ENCODE measurements at places on chromosomes 12 and 14.
A peak's percentile ranks its signal among the peaks of the same experiment; 100 is the strongest.

DNA sequence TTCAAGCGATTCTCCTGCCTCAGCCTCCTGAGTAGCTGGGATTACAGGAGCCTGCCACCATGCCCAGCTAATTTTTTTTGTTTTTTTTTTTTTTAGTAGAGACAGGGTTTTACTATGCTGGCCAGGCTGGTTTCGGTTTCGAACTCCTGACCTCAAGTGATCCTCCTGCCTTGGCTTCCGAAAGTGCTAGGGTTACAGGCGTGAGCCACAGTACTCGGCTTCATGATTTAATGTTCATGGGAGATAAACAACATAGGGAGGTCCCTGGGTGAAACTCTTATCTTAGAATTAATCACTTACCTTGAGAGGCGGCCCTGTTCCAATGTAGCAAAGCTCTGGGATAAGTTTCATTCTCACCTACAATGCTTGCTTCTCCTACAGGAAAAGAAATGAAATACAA, 48.3 kb downstream of the SEL1L start:
- no peak for DNase-seq

DNA sequence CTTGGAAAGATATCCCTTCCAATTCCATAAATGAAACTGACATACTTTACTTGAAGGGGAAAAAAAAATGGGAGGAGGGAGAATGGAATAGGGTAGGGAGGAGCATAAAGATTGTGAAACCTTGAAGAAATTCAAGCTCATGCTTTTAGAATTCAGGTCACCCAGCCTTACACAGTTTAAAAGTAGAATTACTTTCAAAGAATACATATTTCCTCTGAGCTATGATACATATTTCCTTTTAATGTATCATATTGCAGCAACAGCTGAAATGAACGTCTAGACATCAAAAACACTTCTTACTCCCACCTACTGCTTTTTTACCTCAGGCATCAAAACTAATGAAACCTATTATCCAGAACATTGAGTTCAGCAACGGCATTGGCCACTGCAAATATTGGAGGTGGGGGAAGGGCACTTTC, 156.0 kb downstream of the MED13L start:
- DNase-seq, result no peak

GRCh38 chr14:59890676-59891075, 20.1 kb upstream of the RTN1 start:
- DNase-seq, result no peak

DNA sequence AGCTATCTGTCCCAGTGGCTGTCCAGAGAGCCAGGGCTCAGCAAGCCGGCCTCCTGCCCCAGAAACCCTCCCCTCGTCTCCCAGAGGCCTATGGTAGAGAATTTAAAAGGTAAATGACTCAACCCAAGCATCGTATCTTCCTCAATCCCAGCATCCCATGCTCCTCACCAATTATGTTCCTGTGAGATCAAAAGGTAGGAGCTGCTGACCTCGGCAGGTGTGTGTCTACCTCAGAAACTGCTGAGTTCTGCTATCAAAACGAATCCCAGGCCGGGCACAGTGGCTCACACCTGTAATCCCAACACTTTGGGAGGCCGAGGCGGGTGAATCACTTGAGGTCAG, 49.3 kb downstream of the FOXN3 start:
- DNase-seq, result no peak

GRCh38 chr14:69152181-69152901, 578 bp downstream of the DCAF5 start:
- peak; percentile 70 for DNase-seq

DNA sequence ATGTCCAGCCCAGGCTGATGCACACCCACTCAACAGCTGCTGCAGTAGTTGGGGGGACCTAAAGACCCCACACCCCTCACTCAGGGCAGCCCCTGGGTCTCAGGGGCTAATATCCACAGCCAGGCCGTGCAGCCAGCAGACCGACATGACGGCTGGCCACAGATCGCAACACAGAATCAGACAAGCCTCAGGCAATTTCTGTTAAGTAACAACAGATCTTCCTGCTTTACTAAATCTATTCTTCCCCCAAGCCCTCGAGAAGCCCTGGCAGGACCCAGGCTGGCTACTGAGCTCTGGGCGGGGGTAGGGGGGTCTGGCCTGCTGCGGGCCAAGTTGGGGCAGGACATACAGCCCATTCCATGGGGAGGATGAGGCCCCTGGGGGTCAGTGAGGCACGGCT, 28.0 kb upstream of the NUDT14 start:
- no peak for DNase-seq

- DNase-seq, result no peak
Measured at GRCh38 chr12:31205054-31205453, 120.9 kb downstream of the SINHCAF start.

GRCh38 chr12:84727961-84728360, 184.6 kb downstream of the SLC6A15 start:
- no peak for DNase-seq

DNA sequence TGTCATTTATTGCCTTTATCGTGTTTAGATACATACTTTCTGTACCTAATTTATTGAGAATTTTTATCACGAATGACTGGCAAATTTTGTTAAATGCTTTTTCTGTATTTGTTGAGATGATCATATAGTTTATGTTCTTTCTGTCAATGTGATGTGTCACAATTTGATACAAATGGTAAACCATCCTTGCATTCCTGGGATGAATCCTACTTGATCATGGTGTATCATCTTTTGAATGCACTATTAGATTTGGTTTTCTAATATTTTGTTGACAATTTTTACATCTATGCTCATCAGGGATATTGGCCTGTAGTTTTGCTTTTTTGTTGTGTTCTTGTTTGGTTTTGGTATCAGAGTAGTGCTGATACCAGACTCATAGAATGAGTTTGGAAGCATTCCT, 185.1 kb downstream of the NUBPL start:
- no peak for DNase-seq

DNA sequence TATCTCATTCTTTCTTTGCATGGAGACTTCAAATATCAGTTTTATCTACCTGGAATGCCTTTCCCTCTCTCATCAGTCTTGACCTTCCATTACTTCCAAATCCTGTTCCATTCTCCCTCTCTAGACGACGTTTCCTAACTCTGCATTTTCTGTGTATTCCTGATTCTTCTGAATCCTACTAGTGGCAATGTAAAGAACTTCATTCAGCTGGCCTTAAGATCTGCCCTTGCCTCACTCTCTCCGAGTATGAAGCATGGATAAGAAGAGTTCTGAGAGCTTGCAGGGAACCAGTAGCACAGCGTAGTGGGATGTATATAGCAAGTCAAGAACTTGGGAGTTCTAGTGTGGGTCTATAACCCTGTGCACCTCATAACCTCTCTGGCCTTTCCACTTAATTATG, 68.5 kb upstream of the HOXC13 start:
- no peak for DNase-seq

GRCh38 chr12:68080577-68080976, 79.0 kb downstream of the IFNG start:
- DNase-seq, result no peak

DNA sequence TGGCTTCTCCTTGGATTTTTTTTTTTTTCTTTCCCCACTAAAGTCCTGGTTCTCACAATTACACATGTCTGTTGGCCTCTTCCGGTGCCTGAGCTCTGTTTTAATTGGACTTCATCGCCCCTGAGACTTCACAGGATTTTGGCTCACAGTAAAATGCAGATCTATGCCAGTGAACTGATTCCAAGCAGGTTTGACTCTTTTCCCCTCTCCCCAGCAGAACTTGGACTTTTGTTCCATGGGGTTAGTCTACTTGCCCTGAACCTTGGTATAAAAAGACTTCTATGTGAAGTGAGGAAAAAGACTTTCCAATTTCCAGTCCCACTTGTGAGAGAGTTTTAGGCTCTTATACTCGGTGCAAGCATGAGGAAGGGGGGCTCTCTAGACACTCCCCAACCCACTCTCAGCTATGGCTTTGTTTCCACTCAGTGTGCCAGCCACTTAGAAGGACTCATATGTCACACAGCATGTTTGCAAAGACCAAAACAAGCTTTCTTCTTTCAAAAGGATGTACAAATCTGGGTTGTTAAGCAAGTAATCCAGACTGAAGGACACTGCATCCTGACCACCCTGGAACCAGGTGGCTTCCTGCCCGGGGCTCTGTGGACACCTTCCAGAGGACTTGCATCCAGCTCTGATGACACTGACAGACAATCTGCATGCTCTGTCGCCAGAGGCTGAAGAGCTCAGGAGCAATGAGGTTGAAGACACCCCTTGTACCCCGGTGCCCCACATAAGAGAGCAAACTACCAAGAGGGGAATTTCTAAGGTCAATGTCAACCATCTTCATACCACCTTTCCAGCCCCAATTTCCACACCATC, 221.9 kb upstream of the EGLN3 start:
- no peak for DNase-seq

DNA sequence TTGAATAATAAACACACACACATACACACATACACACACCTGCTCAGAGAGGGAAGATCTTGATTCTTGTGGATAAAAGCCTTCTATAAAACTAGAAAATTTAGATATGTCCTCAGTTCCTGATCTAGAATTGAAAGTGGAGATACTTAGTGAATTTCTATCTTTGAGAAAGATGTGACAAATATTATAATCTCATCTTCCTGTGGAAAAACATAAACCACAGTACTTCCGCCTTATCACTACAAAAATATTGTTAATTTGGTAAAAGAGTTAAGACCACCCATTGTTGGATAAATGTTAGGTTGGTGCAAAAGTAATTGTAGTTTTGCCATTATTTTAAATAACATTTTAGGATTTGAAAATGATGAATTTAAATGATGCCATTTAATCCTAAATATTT, at the start of gene KLRK1:
KLRK1 (minus strand) TSS at position 138 of the 400 bp plus-strand sequence. CDS start 1,231 bp downstream, outside the sequence.
- DNase-seq, result no peak

GRCh38 chr14:30560581-30560980, 1.6 kb downstream of the G2E3 start:
- DNase-seq, result no peak

DNA sequence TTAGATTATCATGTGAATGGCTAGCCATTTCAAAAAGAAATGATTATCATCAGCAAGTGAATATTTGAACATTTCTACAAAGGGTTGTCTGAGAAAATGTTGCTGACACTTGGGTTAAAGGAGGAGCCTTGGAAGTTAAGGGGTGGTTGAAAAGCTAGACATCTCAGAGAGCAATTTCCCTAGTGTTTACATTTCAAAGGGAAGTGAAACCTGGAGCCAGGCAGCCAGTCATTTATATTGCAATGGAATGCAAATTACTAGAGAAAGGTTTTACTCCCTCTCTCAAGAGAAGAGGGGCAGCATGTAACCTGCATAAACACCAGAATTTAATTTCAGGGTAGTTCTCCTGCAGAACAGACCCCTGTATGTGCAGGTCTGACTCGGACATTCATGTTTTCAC, 279.0 kb downstream of the SLC16A7 start:
- no peak for DNase-seq

DNA sequence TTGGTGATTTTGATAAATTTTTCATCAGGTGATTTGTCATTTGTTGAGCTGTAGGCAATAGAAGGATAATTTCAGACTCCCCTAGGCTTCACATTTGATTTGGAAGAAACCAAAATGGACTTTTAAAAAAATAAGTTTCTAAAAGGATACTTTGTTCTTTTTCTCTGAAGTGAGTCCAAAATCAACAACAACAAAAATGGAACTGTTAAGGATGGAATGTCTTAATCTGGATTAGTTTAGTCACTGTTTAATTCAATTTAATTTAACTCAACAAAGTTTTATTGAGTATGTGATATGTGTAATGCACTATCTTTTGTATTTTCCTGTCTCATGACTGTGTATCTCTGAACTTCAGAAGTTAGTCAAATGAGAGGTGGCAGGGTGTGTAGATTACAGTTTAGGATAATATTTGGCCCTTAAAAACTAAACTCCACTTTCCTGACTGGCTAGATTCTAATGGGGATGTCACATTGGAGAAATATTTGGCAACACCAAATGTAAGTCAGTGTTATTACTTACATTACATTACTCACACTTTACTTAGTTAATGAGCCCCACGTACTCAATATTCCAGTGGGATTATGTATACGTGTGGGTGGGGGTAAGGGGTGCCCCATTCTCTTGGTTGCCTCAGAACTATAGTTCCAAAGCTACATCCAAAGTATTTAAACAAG, 209.7 kb downstream of the BCAT1 start:
- no peak for DNase-seq

DNA sequence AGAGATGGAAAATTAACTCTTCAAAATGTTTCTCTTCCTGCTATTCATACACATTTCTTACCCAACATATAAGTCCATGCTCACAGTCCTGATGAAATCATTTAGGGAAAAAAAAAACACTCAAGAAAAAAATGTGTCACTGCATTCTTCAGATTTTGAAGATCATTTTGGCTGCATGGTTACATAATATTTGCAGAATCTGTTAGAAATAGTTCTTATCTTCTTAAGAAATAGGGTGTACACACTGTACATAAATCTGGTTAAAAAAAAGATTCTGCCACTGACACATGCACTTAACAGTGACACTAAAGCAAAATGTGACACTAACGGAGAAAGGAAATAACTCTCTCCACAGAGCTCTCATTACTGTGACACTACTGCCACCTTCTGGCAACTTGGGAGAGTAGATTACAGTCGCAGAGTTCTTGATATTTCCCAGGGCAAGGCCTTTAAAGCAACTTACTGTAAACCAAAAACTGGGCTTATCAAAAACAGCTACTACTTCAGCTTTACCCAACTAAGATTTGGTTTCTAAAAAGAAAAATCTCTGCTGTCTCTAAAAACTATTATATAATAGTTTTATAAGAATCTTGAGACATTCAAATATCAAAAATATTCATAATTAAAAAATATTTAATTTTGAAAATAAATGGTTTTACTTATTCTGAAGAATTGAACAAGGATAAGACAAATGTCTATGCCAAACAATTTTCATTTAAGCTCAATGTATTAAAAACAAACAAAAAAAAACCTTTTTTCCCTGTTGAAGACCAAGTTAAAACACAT, 65.0 kb downstream of the SETD3 start:
- DNase-seq, result peak; percentile 71

- peak; percentile 7 for DNase-seq
Measured at GRCh38 chr14:77615361-77616132, 890 bp downstream of the SPTLC2 start.

DNA sequence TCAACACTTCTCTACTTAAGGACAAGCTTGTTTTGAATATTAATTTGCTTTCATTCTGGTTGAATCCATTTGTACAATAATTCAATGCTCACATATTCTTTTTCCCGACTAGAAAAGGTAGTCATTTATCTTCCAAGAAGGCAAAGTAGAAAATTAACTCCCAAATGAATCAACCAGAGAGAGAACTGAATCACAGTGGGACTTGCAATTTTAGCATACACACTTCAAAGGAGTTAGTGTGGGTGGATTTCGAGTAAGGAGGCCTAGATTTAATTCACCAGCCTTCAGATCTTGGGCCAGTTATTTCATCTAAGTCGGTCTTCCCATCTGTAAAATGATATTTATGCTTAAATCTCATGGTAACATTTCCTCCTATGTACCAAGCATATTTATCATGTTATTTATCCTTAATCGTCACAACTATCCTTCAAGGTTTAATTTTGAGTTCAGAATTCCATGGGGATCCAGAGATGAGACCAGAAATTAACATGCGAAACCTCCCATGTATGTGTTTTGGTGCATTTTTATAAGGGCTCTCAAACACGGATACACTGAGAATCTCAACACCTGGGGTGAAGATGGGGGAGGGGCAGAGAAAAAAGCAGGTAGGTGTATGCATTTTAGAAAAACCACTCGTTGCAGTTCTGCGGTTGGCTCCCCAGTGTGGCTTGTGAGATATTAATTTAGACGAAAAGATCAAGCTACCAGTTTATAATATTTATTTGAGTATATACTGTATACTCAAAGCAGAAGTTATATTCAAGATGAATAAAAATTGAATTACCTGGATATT, 38.9 kb upstream of the IL22 start:
- DNase-seq, result no peak

- DNase-seq, result no peak
Measured at GRCh38 chr14:74941676-74942097, 13.7 kb downstream of the PGF start.

Measured in NCI-H1092 treated with DMSO at 0.1 percent for 48 hours (cell line).